Chondrocyte (in vitro differentiated cells): ENCODE measurements at places on chromosomes 3 and 15. TPM values are rescaled to one million over a fixed set of nuclear protein-coding genes. Genes with fewer than 3 reads are reported as not detected.
A peak's percentile ranks its signal among the peaks of the same experiment; 100 is the strongest.

- no peaks in the 10 kb centered on the region for H3K36me3 ChIP-seq
- no peak for DNase-seq
- H3K27ac ChIP-seq, result no peak overlapping the region
- peaks cover 11% of the 10 kb centered on the region for H3K27me3 ChIP-seq
- H3K4me3 ChIP-seq, result no peak overlapping the region
- H3K4me1 ChIP-seq, result no peaks in the 10 kb centered on the region
Measured at GRCh38 chr3:39346785-39347585, 17.5 kb downstream of the CCR8 start.

GRCh38 chr3:107208796-107209195 is 168.4 kb upstream of the CCDC54 start:
- H3K4me3 ChIP-seq, result peak overlapping the region; percentile 50
- peaks cover 60% of the 10 kb centered on the region for H3K4me1 ChIP-seq
- no peaks in the 10 kb centered on the region for H3K27me3 ChIP-seq
- DNase-seq, result no peak
- no peaks in the 10 kb centered on the region for H3K36me3 ChIP-seq
- H3K27ac ChIP-seq, result peak overlapping the region; percentile 94

- peaks cover 18% of the 10 kb centered on the region for H3K4me1 ChIP-seq
- no peak for DNase-seq
- H3K27ac ChIP-seq, result no peak overlapping the region
- H3K4me3 ChIP-seq, result no peak overlapping the region
Measured at GRCh38 chr15:66994927-66995656, 70.3 kb upstream of the SMAD3 start.

DNA sequence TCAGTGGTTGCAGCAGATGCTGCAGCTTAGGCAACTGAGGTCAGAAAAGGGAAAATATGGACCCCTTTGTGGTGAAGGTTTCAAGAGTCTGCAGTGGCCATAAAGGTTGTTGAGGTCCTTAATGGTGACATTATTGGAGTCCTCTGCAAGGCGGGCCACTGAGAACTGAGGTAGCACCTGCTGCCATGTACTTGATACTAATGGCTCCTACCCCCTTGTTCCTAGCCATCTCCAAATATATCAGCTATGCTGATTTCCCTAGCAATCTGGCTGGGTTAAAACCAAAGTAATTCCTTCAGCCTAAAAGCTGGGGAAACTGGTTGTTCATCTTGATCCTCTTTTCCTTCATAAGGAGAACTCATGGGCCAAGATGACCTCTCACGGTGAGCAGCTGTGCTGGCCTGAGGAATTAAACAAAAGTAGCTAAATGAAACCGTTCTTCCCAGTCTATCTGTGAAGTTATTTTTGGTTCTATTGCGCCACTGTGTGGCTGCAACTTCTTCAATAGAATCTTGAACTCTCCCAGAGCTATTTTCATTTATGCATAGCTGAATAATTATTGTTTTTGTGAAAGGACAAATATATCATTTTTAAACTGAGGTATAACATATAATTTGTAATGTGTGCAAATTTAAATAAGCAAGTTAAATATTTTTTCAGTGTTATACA is 76.1 kb upstream of the PLSCR4 start:
- H3K36me3 ChIP-seq, result no peaks in the 10 kb centered on the region
- no peak overlapping the region for H3K27ac ChIP-seq
- H3K4me3 ChIP-seq, result no peak overlapping the region
- no peak for DNase-seq
- H3K4me1 ChIP-seq, result peaks cover 6% of the 10 kb centered on the region
- H3K27me3 ChIP-seq, result no peaks in the 10 kb centered on the region

DNA sequence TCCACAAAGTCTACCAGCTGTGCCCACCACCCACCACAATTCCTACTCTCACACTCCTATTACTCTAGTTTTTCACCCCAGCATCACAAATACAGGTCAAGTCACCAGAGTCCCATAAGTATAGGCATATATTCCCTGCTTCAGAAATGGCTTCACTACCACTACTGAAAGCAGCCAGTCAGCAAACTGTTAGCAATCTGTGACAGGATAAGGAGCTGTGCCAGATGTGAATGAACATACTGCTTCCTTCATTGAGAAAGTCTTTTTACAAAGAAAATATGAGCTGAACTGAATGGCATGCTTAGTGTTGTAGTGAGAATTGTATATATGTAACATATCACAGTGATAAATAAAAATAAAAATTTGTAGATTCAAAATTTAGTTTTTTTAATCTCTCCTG is 76.8 kb downstream of the C3orf85 start:
- H3K27me3 ChIP-seq, result peaks cover 13% of the 10 kb centered on the region
- H3K4me3 ChIP-seq, result no peak overlapping the region
- no peak for DNase-seq
- no peaks in the 10 kb centered on the region for H3K36me3 ChIP-seq
- no peaks in the 10 kb centered on the region for H3K4me1 ChIP-seq

The PCYT1A gene
- 74.4 to 84.1 TPM (median 75.7 TPM) in 3 replicates for total RNA-seq

The RAD51 gene
- 6.9 to 13.0 TPM (median 9.4 TPM) in 3 replicates for total RNA-seq

The FES gene
- total RNA-seq, result 2.4 to 2.7 TPM (median 2.4 TPM) in 3 replicates

The MNS1 gene
- total RNA-seq, result 1.1 to 3.0 TPM (median 1.5 TPM) in 3 replicates
